ENCODE measurements at places on chromosomes 7 and 10.

GRCh38 chr10:89679986-89680385 is 21.4 kb upstream of the KIF20B start:
- no peak for DNase-seq

DNA sequence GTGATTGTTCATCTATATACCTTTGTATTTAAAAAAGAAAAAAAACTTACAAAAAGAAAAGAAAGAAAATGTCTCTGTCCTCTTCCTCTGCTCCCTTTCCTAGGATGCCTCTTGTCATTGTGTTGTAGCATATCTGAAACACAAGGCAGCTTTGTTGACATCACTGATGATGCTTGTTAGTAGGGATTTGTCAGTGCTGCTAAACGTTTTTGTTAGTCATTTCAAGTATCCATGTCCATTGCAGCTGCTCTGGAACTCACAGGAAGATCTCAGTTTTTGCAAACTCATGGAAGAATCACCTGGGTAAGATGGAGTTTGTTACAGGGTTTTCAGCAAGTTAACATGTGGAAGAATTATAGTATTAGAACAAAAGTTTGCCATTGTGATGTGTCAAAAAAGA is 123.6 kb downstream of the CCSER2 start:
- DNase-seq = no peak

GRCh38 chr7:20684581-20684980 is 69.1 kb downstream of the ABCB5 start:
- DNase-seq = no peak

GRCh38 chr10:132762267-132762666 is 23.7 kb downstream of the NKX6-2 start:
- DNase-seq = no peak

DNA sequence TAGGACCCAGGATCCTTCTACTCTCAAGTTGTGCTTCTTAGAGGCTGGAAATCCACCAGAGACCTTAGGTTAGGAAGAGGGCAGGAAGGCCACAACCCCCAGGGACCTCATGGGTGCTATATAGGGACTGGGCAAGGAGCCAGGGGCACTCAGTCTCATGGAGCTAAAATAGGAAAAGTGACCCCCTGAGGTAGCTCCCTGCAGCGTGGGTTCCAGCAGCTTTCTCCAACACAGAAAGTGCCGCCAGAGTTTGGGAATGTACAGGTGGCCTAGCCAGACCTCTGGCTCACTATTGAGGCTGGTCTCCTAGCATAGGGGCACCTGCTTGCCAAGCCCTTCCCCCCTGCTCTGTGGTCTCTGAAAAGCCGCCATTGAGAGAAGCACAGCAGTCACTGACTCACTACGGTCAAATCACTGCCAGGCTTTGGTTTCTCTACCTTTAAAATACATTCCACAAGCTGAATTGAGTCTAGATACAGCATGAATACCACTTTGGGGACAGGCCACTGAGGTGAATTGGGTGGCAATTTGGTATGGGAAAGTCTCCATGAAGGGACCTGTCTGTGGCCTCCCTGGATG is 333.2 kb upstream of the PODXL start:
- no peak for DNase-seq

- no peak for DNase-seq
Observed at GRCh38 chr10:246431-246830, 111.2 kb downstream of the ZMYND11 start.

DNA sequence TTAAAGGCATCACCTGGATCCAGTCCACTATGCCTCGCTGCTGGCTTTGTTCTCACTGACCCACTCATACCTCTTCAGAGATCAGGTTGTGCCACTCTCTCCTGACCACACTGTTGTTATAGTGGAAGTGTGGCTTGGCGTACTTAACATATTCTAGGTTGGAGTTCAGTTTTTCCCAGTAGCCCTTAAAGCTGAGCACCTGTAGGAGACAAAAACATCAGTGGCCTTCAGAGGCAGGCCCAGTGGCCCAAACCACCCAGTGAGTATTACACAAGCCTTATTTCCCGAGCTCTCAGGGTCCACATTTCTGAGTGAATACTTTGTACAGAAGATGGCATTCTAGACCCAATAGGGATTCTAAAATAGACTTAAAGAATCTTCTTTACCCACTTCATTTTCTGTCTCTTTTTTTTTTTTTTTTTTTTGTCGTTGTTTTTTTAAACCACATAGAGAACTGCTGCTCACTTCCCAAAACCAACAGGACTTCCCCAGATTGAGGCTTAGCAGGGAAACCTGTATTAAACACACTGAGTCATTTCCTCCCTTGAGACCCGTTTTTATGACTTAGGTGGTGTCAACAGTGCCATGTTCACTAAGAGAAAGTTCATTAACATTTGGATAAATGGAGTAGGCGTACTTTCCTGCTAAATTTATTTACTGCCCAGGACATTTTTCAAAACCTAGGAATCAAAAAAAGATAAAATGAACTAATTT is 85.8 kb downstream of the GSAP start:
- DNase-seq = no peak

DNA sequence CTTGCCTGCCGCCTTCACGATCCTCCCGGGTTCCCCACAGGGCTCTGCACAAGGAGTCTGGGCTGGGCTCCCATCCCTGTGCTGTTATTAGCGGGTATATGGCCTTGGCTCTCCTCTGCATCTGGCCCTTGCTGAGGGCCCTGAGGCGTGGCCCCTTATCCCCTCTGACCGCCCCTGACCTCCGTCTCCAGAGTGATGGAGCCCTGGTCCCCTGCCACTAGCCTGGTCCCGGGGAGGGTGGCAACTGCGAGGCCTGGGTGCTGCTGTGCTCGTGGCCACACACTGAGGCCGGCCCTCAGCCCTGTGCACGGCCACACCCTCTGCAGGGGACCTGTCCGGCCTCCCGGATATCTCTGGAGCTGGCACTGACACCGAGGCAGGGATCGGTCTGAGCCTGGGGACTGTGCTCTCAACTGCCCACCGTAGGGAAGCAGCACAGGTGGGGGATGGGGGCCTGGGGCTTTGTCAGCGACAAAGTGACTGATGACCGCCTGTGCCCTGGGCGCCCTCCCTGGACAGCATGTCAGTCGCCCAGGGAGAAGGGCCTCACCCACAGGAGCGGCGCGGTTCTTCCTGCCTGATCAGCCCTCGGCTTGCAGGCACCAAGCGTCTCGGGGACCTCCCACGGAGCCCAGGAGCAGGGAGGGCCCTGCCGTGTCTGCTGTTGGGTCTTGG is 72.4 kb downstream of the NKX6-2 start:
- DNase-seq = no peak

DNA sequence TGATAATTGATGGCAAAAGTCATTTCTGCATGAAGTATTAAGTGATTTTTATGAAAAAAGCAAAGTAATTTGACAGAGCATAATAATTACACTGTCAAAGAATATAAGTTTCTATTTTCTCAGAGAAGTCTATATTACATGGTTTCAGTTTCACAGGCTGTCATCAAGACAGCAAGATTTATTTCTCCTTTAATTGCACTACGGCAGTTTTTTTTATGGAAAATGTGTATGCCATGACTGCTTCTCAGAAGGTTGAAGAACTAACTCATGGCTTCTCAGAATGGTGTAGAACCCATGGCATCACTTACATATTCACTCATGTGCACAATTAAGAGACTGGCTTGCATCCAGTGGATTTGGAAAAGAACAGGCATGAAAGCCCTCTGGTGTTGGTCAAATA is 870.3 kb upstream of the SORCS1 start:
- DNase-seq = no peak

DNA sequence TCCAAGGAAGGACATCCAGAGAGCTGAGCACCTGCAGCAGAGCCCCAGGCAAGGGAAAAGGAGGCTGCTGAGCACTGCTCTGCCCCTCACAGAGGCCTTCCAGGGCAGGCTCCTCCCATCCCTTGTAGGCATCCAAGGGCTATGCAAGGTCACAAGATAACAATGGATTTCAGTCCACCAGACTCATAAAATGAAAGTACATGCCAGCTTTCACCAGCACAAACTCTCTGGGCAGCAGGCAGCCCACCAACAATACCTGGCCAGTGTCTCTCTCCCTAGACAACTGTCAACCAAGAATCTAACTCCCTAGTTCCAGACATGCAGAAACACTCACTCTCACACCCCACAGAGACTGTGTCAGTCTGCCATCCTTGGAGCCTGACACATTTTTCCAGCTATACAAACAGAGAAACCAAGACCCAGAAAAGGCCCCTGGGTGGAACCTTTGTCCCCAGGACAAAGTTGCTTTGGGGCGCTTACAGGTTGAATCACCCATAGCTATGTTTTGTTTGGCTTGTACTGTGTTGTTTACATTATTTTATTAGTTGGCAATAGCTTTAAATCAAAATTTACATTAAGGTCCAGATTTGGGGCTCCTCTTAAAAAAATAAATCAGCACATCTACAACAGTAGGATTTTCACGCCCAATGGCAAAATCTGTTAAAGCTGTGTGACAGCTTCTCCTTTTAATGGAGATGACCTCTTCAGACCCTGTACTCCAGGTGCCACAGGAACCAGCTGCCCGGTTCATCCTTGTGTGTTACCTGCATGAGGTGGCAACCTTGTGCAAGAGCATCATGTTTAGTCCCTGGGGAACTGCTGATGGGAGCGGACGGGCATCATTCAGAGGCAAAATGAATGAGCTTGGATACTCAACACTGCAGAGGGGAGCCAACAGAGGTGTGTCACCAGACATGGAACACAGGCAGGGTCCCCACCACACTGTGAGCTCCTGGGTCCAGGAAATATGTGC is 5.2 kb downstream of the GRID1 start:
- DNase-seq = no peak

- DNase-seq = no peak
Observed at GRCh38 chr7:24755541-24756407, 1.5 kb downstream of the GSDME start.

DNA sequence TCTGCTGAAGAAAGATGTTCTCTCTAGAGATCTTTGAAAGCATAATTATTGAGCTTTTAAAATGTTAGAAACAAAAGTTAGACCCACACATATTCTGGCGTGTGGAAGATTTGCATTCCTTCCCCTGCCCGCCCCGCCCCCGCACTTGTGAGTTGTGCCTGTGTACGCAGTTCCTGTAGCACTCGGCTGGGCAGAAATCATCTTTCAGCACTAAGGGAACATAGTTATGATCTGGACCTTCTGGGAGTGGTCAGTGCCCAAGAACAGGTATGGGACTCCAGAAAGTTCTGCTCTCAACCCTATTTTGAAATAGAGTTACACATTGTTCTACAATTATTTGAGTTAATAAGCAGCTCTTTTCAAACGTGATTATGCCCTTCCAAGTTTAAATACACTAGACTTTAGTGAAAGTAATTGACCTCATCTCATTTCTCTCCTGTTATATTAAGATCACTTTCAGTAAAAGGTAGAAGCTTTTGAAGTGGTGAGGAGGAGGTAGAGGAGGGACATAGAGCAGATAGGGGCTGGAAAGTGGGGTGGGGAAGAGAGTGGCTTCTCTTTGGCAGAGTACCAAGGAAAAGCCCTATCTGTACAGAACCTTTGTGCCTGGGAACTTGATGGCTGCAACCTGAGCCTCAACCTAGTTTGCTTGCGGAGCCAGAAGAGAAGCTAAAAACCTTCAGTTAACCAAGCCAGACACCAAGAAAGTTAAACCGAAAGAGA is 5.7 kb downstream of the BLVRA start:
- no peak for DNase-seq

DNA sequence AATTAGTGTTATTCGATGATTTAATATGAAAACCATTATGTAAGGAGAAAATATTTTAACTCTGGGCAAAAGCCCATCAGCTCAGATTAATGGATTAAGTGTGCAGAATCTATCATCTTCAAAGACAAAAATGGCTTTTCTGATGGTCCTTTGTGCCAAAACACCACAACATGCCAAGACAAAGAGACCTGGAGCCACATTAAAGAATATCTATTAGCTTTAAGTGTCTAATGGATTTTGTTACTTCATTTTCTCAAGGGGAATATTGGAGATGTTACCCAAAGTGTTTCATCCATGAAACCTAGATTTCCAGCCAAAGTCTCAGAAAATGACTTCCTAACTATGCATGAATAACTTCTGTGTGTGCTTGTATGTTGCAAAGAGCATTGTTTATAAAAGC is 57.3 kb downstream of the MKX start:
- DNase-seq = no peak

- DNase-seq = no peak
Observed at GRCh38 chr10:101848408-101848807, 4.8 kb upstream of the KCNIP2 start.

DNA sequence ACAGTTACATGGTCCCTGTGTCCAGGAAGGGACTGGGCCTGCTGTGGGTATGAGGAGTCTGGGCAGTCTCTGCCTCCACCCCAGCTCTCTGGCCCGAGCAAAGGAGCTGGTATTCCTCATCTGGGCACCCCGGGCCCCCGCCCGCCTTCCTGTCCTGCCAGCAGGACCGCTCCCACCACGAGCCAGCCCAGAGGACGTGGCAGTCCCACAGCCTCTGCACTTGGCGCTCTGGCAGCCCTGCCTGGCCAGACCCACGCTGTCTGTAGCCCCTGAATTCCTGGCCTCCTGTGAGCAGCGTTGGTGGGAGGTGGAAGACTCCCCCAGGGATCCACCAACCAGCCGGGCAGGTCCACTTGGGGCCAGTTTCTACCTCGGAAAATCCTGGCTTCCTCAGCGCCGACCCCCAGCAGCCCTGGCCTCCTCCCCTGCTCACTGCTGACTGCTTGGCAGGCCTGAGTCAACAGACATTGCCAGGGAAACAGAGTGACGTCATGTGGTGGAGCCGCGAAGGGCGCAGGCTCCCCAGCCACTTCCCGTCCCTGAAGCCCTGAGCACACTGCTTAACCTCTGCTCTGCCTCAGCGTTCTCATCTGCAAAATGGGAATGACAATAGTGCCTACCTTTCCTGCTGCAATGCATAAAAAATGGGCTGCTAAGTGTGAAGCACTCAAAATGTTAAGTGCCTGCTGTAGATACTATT is 21.6 kb upstream of the LIMK1 start:
- DNase-seq = peak; percentile 54

GRCh38 chr10:120962756-120963593 is 111.8 kb downstream of the WDR11 start:
- no peak for DNase-seq

DNA sequence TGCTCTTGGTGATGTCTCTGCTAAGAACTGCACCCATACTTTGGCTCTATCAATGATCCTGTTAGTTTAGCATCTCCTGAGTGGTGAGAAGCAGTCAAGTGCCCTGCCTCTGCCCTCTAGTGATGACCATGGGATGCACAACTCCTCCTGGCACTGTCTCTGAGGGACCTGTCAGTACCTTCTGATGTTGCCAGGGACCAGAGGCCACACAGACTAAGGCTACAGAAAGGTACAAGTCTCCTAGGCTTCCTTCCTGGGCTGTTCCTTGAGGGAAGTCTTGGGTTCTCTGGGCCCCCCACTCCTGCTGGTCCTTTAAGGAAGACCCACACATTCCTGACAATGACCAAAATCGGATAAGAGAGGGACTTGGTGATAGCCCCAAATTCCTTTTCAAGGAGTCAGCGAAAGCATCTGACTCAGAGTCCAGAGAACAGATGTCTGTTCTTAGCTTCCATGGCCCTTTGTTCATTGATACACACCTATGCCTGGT is 15.3 kb downstream of the NKX2-3 start:
- DNase-seq = no peak

- DNase-seq = no peak
Observed at GRCh38 chr7:7909376-7909775, 59.2 kb upstream of the GLCCI1 start.

DNA sequence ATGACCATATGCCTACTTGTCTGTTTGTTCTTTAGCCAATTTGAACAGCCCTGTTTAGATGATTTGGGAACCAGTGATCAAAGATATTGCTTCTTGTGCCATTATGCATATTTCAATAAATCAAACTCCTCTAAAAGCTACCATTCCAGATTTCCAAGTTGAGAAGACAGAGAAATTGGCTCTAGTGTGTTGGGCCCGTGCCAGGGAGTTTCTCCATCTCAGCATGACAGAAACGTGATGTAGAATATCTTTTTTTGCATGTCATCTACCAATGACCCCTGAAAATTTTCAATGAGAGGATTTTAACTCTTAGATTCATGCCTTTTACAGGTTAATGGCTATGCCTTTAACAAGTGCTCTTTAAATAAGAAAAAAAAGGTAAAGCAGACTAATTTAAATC is 50.7 kb upstream of the CABCOCO1 start:
- no peak for DNase-seq
